Stimulated activated CD4-positive, alpha-beta T cell treated with anti-CD3 and anti-CD28 coated beads, Interleukin-4, amount 100 ng/mL, for 24 hours (primary cell): ENCODE measurements at places on chromosomes 4 and X.

- no peak for DNase-seq
These were observed 6.2 kb upstream of the FAT1 start for GRCh38 chr4:186729856-186730255.

DNA sequence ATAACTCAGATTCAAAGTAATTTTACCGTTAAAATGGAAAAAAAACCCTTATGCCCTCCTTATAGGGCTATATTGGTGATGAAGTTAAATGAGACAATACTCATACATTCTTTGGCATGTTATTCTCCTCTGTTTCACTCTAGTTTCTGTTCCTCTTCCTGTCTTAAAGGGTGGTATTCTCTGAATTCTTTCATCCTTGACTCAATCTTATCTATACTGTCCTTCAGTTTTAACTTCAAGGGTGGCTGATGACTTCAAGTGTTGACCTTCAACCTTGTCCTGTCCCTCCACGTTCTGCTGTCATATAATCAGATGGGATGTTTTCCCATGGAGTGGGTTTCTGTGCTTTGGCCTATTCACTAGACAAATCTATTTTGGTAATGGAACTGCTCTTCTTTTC, 44.0 kb downstream of the ZNF518B start:
- DNase-seq: no peak

DNA sequence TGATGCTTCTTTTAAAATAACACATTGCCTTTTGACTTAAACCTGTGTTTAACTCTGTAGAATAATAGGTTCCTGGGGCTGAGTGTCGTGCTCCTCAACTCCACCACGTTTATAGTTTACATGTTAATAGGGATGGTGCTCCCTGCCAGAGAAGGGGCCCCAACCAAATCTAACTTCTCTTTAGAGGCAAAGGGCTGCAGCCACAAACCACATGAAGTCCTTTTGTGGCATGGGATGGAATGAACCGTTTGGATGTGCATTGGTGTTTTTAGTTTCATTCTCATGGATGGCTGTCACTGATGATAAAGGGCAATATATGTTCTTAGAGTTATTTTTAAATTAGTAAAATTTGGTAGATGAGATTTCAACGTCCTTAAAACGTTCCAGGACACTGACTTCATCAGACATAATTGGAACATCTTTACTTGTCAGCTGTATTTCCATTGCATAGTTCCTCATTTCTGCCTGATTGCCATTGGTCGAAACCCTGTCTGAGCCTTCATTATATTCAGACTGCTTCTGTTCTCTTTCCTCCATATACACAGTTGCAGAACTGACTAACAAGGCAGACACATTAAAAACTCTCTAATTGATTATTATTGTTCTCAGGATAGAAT, 60.4 kb upstream of the HPF1 start:
- no peak for DNase-seq

DNA sequence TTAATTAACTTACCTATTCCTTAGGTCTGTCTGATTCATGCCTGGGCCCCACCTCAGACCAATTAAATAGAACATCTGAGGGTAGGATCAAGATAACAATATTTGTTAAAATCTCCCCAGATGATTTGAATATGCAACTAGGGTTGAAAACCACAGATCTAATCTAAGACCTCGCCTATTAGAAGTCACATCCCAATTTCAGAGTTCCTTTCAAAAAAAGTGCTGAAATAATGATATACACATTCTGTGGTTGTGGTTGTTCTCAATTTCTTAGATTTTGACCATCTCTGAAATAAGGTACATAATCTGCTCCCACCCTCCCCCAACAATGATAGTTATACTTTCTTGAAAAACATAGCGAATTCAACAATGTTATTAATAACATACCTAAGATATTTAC, 27.7 kb downstream of the NIPAL1 start:
- DNase-seq: no peak

DNA sequence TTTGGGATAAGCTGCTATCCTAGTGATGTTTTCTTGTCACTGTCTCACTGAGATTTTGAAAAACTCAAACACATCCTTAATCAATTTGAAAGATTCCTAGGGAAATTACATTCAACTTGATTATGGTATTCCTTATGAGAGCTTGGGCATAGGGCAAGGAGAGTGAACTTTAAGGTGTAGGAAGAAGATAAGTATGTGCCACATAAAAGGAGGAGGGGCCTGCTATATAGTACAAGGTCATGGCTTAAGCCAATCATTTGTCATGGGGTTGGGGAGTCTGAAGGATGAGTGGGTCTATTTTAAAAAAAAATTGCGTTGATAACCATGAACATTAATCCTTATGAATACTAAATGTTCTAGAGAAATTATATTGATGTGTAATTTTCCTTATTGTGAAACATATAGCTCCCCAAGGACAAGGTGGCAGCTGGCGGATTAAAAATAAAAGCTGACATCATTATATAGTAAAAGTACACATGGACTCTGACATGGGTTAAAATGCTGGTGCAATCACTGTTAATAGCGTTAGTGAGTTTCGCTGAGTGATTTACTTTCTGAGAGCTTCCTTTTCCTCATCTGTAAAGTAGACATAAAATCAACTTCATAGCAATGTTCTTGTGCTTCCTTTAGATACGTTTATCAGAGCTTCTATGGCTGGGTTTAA, 17.4 kb downstream of the GALNT7 start:
- no peak for DNase-seq

GRCh38 chr4:71689822-71690221, 94.1 kb downstream of the GC start:
- DNase-seq: no peak

DNA sequence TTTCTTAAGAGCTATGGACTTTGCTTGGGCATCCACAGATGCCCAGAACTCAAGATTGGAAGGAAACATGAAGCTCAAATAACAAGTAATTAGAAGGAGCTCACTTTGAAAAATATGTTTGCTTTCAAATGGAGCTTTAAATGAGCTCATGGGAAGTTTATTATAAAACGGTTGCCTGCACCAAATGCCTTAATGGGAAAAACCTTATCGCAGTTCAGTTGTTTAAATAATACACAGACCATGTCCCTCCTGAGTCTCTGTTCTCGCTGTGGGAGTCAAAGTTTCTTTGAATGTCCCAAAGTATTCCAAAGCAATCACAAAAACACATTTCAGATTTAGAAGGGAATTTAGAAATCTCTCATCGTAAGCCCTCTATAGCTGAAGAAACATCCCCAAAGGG, 31.6 kb upstream of the STIM2 start:
- no peak for DNase-seq

GRCh38 chrX:74940414-74940813, 15.2 kb upstream of the NEXMIF start:
- DNase-seq: no peak
